ENCODE measurements at places on chromosomes 11 and 22.

- DNase-seq: no peak
These were observed 5.8 kb upstream of the KDM2A start for GRCh38 chr11:67113231-67113721.

GRCh38 chr11:102599642-102600261, 25.4 kb downstream of the MMP20 start:
- DNase-seq: peak; percentile 88

- DNase-seq: no peak
These were observed 68.2 kb upstream of the B3GAT1 start for GRCh38 chr11:134480136-134480712.

- DNase-seq: no peak
These were observed 2.4 kb upstream of the PGM2L1 start for GRCh38 chr11:74400606-74401005.

DNA sequence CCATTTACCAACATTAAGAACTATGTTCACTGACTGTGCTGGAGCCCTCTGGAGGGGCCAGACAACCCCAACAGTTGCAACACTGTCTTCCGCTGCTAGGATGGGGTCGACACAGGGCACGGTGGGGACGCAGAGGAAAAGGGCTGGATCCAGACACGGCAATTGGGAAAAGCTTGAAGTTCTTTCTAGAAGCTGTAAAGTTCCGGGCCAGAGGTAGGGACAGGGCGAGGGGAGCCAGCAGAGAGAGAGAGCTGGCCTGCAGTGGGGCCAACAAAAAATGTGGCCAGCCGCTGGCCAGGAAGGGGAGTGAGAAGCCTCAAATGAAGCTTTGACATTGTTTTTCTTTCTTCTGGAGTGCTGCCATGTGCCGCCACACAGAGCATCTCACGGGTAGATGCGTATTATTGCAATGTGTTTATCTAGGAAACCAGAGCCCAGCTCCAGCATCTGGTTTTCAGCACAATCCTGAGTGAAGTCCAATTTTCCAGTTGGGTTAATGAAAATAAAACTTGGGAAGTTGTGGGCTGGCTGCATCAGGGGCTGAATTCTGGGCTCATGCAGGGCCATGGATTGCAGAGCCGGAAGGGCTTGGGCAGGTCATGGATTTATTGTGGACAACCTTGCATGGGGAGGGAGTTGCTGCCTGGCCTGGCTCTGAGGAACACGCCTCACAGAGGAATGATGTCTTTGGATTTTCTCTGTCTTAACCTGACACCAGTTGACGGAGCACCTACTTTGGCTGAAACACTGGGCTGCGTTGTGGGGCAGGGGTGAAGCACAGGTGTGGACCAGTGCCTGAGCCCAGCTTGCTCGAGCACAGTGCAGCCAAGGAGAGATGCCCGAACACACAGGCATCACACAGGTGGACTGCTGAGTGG, 67.6 kb upstream of the AMPD3 start:
- DNase-seq: peak; percentile 91

GRCh38 chr11:128933481-128934178, 9.0 kb downstream of the TP53AIP1 start:
- DNase-seq: no peak

GRCh38 chr11:92857407-92857806, 112.0 kb upstream of the MTNR1B start:
- DNase-seq: peak; percentile 52

- DNase-seq: peak; percentile 16
These were observed 20.3 kb downstream of the AP2A2 start for GRCh38 chr11:945986-946385.

- no peak for DNase-seq
These were observed 85.2 kb upstream of the IGLL5 start for GRCh38 chr22:22802339-22802970.

DNA sequence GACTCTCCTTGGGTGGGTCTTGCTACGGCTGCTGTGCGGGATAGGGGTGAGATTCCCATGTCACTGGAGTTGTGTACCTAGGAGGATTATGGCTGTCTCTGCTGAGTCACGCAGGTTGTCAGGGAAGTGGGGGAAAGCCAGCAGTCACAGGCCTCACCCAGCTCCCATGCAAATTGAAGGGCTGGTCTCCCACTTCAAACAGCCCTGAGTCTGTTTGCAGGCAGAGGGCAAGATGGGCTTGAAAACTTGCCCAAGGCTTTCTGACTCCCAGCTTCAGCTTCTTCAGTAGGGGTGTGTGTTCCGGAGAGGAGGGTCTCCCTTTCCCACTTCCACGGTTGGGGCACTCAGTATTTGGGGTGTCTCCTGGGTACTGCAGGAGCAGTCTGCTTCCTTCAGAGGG, 10.9 kb upstream of the SC5D start:
- DNase-seq: no peak

DNA sequence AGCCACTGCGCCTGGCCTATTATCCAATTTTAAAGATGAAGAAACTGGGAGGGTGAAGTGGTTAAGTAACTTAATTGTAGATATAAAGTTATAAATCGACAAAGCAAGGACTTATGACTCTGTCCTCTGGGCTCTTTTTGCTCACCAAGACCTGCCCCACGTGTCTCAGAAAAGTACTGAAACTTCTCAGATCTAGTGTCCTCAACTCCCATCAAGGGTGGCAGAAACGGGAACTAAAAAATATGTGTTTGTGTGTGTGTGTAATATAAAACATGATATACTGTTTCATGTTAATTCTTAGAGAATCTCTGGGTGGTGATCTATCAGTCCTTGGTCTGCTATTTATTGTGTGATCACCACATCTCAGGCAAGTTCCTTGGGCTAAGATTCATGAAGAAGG, 104.9 kb downstream of the GAB2 start:
- no peak for DNase-seq

DNA sequence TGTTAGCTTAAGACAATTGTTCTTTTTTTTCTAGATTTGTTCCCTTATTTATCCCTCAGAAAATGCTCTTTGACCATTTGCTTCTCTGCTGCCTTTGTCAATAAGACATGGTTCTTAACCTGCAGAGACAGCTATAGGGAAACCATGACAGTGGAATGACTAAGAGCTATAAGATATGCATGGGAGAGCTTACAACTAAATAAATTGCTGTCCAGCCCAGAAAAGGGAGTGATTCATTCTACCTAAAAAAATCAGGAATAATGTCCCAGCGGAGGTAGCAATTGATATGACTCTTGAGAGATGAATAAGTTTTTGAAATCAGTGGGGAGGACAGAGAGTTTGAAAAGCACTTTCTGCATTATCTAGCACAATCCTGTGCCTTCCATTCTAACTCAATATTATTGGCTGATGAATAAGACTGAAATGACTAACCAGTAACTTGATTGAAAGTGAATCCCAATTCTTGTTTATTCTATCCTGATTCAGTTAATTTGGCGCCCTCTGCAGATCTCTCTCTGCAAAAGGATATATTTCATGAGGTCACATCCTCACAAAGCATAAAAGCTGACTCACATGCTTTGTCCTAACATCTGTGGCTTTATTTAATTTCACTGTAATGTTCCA, 680.5 kb upstream of the API5 start:
- DNase-seq: peak; percentile 64

GRCh38 chr11:57484141-57484710, 23.9 kb downstream of the RTN4RL2 start:
- DNase-seq: no peak

GRCh38 chr11:13249992-13250391, 27.6 kb upstream of the BMAL1 start:
- DNase-seq: peak; percentile 12

Measured in fibroblast of skin of abdomen (primary cell).